Activated B cell treated with CpG ODN at 0.5 μM for 24 hours (primary cell): ENCODE measurements at places on chromosomes 5 and 9.

DNA sequence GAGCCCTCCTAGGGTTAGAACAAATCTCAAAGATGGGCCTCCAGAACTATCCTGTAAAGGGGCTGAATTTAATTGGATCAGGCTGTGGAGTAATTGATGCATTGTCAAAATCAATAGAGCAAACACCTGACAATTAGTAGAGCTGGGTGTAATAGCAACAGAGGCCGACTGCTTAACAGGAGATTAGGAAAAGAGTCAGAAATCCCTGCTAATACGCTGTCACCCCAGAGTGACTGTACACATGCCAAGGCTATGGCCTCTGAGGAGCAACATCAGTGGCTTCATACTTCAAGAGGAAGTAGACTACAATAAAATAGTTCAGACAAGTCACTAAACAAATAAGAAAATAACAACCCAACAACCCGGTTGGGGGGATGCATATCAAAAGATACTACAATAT is 18.7 kb upstream of the GRPEL2 start:
- no peaks in the 10 kb centered on the region for H3K4me1 ChIP-seq
- no peaks in the 10 kb centered on the region for H3K27me3 ChIP-seq
- no peak overlapping the region for H3K27ac ChIP-seq
- no peak overlapping the region for H3K4me3 ChIP-seq
- DNase-seq: no peak

- no peaks in the 10 kb centered on the region for H3K36me3 ChIP-seq
- H3K27ac ChIP-seq: no peak overlapping the region
- no peak overlapping the region for H3K4me3 ChIP-seq
- no peaks in the 10 kb centered on the region for H3K4me1 ChIP-seq
- no peak for DNase-seq
Measured at GRCh38 chr5:84634256-84634655, 249.6 kb upstream of the EDIL3 start.

GRCh38 chr5:175868348-175868723 is 3.0 kb upstream of the CPLX2 start:
- H3K27ac ChIP-seq: no peak overlapping the region
- peaks cover 7% of the 10 kb centered on the region for H3K4me1 ChIP-seq

DNA sequence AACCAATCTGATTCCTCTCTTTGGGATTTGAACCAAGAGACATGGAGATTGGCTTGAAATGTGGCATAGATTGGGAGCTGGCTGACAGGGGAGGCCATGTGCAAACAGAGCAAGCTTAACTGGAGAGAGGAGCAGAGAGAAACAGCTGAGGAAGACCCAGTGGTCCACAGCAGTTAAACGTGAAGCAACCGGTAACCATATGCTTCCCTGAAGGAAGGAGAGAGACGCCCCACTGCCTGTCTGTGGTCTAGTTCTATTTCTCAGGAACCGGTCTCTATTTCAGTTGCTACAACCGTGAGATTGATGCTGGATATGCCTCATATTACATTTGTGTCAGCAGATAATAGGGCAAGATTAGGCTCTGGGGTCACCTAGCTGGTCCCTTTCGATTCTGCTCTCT is 13.6 kb upstream of the GAS1 start:
- no peak overlapping the region for H3K4me3 ChIP-seq
- no peaks in the 10 kb centered on the region for H3K36me3 ChIP-seq
- no peak overlapping the region for H3K27ac ChIP-seq
- H3K27me3 ChIP-seq: no peaks in the 10 kb centered on the region

DNA sequence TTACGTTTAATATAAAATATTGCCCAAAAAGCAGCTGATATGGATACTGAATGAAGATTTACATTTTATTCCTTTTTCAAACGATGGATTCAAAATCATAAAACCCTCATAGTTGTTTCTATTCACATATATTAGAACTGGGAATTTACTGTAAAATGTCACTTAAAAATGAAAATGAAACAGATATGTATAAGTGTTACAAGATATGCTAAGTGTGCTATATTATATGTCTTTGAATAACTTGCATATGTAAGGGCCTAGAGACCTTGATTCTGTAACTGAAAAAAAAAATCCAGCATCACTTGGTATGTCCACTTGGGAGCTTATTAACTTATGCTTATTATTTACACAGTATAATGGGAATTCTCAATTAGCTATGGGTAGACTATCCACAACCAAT is 43.2 kb downstream of the RFX3 start:
- peaks cover 32% of the 10 kb centered on the region for H3K36me3 ChIP-seq
- H3K4me1 ChIP-seq: peaks cover 33% of the 10 kb centered on the region
- H3K4me3 ChIP-seq: no peak overlapping the region

- peaks cover 25% of the 10 kb centered on the region for H3K4me1 ChIP-seq
- peaks cover 8% of the 10 kb centered on the region for H3K27me3 ChIP-seq
- peak overlapping the region; percentile 35 for H3K4me3 ChIP-seq
- DNase-seq: no peak
- no peaks in the 10 kb centered on the region for H3K36me3 ChIP-seq
Measured at GRCh38 chr9:136051837-136052471, 43.1 kb downstream of the NACC2 start.

DNA sequence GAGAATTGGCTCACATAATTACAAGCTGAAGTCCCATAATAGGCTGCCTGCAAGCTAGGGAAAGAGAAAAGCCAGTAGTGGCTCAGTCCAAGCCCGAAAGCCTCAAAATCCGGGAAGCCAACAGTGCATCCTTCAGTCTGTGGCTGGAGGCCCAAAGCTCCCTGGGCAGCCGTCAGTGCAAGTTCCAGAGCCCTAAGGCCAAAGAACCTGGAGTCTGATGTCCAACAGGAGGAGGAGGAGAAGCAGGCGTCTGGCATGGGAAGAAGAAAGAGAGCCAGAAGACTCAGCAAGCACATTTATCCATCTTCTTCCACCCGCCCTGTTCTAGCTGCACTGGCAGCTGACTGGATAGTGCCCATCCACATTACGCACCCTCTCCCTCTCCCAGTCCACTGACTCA is 213.4 kb downstream of the GAS1 start:
- no peak overlapping the region for H3K4me3 ChIP-seq
- H3K27me3 ChIP-seq: no peaks in the 10 kb centered on the region
- H3K4me1 ChIP-seq: no peaks in the 10 kb centered on the region
- DNase-seq: no peak
- H3K36me3 ChIP-seq: no peaks in the 10 kb centered on the region
- H3K27ac ChIP-seq: no peak overlapping the region

DNA sequence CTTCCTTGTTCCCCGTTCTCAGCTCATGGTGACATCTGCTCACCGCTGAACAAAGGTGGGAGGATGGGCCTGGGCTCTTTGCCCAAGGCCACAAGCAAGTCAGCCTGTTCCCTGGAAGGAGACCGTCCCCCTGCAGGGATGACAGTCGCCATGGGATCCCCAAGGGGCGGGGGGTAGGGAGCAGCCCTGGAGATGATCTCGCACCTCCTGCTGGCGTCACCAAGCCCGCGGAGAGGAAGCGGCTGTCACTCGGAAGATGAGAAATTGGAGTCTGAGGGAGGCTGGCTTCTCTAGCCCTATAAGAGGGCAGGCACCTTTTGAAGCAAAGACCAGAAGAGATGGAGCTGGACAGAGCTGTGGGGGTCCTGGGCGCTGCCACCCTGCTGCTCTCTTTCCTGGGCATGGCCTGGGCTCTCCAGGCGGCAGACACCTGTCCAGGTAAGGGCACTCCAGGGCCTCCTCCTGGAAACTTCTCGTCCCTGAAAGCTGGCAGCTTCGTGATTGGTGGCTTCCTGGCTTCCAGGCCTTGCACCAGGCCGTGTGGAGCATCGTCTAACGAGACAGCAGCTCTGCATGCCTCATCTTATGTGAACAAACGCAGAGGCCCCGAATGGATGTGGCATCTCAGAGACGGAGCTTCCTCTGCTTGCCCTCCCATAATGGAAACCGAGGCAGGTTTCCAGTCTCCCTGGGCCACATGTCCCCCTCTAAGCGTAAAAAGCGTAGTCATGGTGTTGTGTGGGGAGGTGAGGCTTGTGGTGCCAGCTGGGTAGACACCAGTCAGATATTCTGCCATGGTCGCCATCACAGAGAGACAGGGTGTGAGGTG is at the start of gene FCN2:
Gene FCN2, plus strand, starts transcription at position 327 of the 829 bp plus-strand sequence. Its CDS starts 12 bp downstream, at position 339.
- H3K4me1 ChIP-seq: no peaks in the 10 kb centered on the region
- H3K27me3 ChIP-seq: peaks cover 9% of the 10 kb centered on the region
- H3K36me3 ChIP-seq: no peaks in the 10 kb centered on the region
- DNase-seq: no peak
- no peak within 1 kb of the TSS for H3K27ac ChIP-seq
- H3K4me3 ChIP-seq: no peak within 1 kb of the TSS

DNA sequence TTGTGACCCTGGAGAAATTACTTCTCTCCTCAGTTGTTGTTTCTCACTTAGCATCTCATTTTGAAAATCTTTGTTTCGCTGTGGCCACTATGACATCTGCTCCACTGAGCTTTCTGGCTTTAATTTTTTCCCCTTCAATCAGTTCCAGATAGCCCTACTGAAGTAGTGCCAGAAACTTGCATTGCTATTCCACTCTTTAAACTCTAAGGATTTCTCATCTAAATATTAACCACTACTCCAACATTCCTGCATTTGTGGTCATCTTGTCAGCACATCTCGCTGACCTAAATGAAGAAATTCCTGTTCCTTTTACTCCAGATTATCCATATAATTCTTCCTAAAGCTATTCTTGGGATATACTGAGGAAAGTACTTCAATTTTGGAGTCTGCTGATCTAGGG is 15.3 kb upstream of the NOL6 start:
- no peaks in the 10 kb centered on the region for H3K4me1 ChIP-seq
- no peak for DNase-seq
- H3K27me3 ChIP-seq: peaks cover 6% of the 10 kb centered on the region
- H3K36me3 ChIP-seq: no peaks in the 10 kb centered on the region
- H3K27ac ChIP-seq: no peak overlapping the region

GRCh38 chr9:128091144-128091543 is 23.1 kb downstream of the SLC25A25 start:
- H3K4me3 ChIP-seq: no peak overlapping the region
- peaks cover 42% of the 10 kb centered on the region for H3K4me1 ChIP-seq
- DNase-seq: no peak
- no peak overlapping the region for H3K27ac ChIP-seq
- H3K27me3 ChIP-seq: no peaks in the 10 kb centered on the region

DNA sequence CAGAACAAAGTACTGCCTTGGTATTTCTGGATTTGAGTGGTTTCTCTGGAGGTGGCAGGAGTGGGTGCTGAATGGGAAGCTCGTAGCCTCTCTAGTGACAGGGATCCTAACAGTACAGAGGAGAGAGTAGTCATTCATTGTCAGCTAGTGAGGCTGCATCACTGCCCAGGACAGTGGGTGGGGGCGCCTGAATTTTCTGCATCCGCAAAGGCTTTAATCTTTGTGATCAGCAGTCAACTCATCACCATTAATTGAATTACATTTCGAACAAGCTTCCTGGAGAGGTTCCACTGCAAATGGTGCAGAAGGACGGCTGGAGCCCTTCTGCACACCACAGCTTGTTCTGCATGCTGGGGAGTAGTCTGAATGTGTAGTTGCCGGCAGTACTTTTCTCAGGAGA is 77.5 kb downstream of the HSPA4 start:
- DNase-seq: no peak
- no peaks in the 10 kb centered on the region for H3K4me1 ChIP-seq
- H3K27me3 ChIP-seq: peaks cover 3% of the 10 kb centered on the region
- no peak overlapping the region for H3K4me3 ChIP-seq
- H3K27ac ChIP-seq: no peak overlapping the region

GRCh38 chr5:32714836-32715235 is 3.7 kb downstream of the NPR3 start:
- peaks cover 47% of the 10 kb centered on the region for H3K27me3 ChIP-seq
- H3K4me1 ChIP-seq: peaks cover 30% of the 10 kb centered on the region
- no peaks in the 10 kb centered on the region for H3K36me3 ChIP-seq
- H3K27ac ChIP-seq: no peak overlapping the region

DNA sequence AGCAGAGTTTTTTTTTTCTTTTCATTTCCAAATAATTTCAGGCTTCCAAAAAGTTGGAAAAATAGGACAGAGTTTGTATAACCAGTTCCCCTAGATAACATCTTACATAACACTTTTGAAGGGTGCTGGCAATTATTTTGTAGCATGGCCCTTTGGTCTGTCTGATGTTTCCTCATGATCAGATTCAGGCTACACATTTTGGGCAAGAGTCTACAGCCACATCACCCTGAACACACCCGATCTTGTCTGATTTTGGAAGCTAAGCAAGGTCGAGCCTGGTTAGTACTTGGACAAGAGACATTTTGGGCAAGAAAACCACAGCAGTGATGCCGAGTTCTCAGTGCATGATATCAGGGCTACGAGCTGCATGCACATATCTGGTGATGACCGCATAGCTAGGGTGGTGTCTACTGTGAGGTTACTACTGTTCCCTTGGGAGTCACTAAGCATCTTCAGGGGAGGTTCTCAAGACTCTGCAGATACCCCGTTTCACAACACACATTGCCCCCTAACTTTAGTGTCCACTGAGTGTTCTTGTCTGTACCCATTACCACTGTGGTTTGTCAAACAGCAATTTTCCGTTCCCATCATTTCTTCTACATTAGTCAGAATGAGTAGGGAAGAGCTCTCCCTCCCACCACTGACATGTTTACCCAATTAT is 86.2 kb downstream of the TTC39B start:
- peaks cover 5% of the 10 kb centered on the region for H3K4me1 ChIP-seq
- no peak overlapping the region for H3K4me3 ChIP-seq
- no peaks in the 10 kb centered on the region for H3K27me3 ChIP-seq
- no peak for DNase-seq

DNA sequence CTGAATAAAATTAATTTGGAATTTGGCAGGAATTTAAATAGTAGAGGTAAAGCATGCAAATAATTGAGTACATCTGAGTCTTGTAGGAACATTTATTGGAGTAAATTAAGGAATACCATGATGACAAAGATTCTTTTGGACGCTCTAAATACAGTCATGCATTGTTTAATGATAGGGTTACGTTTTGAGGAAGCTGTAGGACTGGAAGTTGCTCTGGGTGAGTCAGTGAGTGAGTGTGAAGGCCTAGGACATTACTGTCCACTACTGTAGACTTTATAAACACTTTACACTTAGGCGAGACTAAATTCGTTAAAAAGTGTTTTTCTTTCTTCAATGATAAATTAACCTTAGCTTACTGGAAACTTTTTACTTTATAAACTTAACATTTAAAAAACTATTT is 113.0 kb downstream of the FAM170A start:
- no peaks in the 10 kb centered on the region for H3K36me3 ChIP-seq
- H3K27me3 ChIP-seq: no peaks in the 10 kb centered on the region
- no peak overlapping the region for H3K27ac ChIP-seq
- no peak for DNase-seq
- H3K4me1 ChIP-seq: no peaks in the 10 kb centered on the region
- H3K4me3 ChIP-seq: no peak overlapping the region

GRCh38 chr9:134381671-134382516 is 55.6 kb downstream of the RXRA start:
- H3K4me1 ChIP-seq: peaks cover 21% of the 10 kb centered on the region
- no peak for DNase-seq
- H3K4me3 ChIP-seq: no peak overlapping the region
- H3K36me3 ChIP-seq: no peaks in the 10 kb centered on the region
- H3K27ac ChIP-seq: no peak overlapping the region

GRCh38 chr5:143862271-143862670 is 50.3 kb downstream of the HMHB1 start:
- no peaks in the 10 kb centered on the region for H3K27me3 ChIP-seq
- H3K4me3 ChIP-seq: no peak overlapping the region
- H3K27ac ChIP-seq: no peak overlapping the region
- peaks cover 6% of the 10 kb centered on the region for H3K4me1 ChIP-seq
- no peaks in the 10 kb centered on the region for H3K36me3 ChIP-seq
- DNase-seq: no peak

GRCh38 chr5:95184924-95185323 is 100.0 kb downstream of the MCTP1 start:
- H3K36me3 ChIP-seq: no peaks in the 10 kb centered on the region
- H3K27me3 ChIP-seq: no peaks in the 10 kb centered on the region
- H3K4me3 ChIP-seq: no peak overlapping the region
- H3K4me1 ChIP-seq: no peaks in the 10 kb centered on the region
- no peak for DNase-seq
